ENCODE measurements at places on chromosomes 7 and 10. TPM values are rescaled to one million over a fixed set of nuclear protein-coding genes. Genes with fewer than 3 reads are reported as not detected.

Gene ECHDC3
- total RNA-seq: not detected

Gene WNT16
- total RNA-seq: not detected

Gene SAMD9
- 8.7 TPM for total RNA-seq

Gene HOXA3
- 2.7 TPM for total RNA-seq

Gene UCMA
- not detected for total RNA-seq

Gene AQP1
- not detected for total RNA-seq

Gene FGFBP3
- total RNA-seq: 2.7 TPM

Gene ARHGEF5
- not detected for total RNA-seq

Gene FAM25A
- not detected for total RNA-seq

Gene SPDYE5
- not detected for total RNA-seq

Gene BTAF1
- 65.1 TPM for total RNA-seq

Gene BLNK
- total RNA-seq: 201 TPM

Gene GNGT1
- total RNA-seq: not detected

Gene FZD8
- 3.9 TPM for total RNA-seq

Gene FOXL3
- total RNA-seq: not detected

Gene CYP2C18
- not detected for total RNA-seq

Gene ZNF804B
- total RNA-seq: not detected

Gene OPALIN
- not detected for total RNA-seq

Gene GARS1
- total RNA-seq: 375 TPM

Gene RET
- 0.06 TPM for total RNA-seq

Gene NME8
- total RNA-seq: not detected

Gene BAMBI
- total RNA-seq: 0.89 TPM

Gene SRRM3
- total RNA-seq: not detected

Gene CAPZA2
- 103 TPM for total RNA-seq

Gene LBX1
- not detected for total RNA-seq

Gene LEP
- not detected for total RNA-seq

Gene LGI1
- not detected for total RNA-seq

Gene MUC12
- total RNA-seq: not detected

Gene SLC26A3
- not detected for total RNA-seq

Gene GDI2
- total RNA-seq: 271 TPM

Gene SEMA3A
- total RNA-seq: not detected

Gene ADIRF
- not detected for total RNA-seq

Gene NEUROD6
- not detected for total RNA-seq

Gene PRKAR2B
- total RNA-seq: 290 TPM

Gene SLC18A3
- total RNA-seq: not detected
